ENCODE measurements at places on chromosomes 7 and 10.

GRCh38 chr10:28302012-28302637 lies 739 bp downstream of the MPP7 start:
- DNase-seq, result no peak

- DNase-seq, result no peak
Measured at GRCh38 chr7:123998921-123999320, 33.9 kb downstream of the TMEM229A start.

DNA sequence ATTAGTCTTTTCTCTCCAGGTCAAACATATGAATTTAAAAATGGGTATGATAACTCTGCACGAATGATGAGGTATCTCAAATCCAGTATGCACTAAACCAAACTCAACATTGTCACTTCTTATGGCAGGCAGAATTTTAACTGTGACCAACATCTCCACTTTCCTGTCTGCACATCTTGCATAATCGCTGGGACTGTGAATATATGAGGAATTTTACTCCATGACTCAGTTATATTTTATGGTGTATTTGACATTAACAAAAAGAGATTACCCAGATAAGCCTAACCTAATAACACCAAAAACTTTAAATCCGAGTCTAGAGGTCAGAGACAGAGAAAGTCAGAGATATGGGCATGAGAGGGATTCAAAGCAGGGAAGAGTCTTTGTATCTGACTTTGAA lies 454.5 kb upstream of the SEMA3D start:
- no peak for DNase-seq

GRCh38 chr7:146172112-146172511 lies 55.5 kb downstream of the CNTNAP2 start:
- no peak for DNase-seq

DNA sequence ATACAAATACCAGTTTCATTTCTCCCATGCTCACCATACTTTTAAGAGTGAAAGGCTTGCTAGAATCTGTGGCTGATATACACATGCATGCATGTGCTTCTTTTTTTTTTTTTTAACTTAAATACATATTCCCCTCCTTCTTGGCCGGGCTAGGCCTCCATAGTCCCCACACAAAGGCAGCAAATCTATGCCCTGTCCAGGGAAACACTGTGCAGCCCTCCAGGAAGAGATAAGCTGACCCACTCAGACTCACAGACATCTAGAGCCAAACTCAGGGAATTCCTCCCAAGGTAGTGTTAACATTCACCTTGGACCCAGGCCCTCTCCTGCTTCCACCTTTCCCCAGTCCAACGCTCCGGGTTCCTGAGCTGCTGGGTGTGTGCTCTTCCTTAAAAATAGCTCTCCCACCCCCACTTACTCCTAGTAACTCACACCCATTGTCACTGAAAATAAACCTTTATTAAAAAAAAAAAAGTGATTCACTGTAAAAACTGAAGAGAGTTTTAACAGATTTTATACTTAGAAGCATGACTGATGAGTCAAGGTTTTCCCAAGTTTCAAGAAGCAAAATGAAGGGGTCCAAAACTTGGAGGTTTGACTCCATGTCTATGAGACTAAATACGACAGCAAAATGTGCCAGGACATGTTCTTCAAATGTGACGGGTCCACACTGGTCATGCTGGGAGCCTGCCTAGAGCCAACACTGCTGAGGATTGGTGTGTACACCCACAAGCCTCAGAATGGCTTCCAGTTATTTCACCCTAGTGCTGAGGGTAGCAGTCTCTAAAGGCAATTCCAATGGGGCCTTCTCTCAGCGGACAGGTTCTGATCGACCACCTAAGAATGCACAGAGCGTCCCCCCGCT lies 159.5 kb downstream of the GLI3 start:
- DNase-seq, result no peak

DNA sequence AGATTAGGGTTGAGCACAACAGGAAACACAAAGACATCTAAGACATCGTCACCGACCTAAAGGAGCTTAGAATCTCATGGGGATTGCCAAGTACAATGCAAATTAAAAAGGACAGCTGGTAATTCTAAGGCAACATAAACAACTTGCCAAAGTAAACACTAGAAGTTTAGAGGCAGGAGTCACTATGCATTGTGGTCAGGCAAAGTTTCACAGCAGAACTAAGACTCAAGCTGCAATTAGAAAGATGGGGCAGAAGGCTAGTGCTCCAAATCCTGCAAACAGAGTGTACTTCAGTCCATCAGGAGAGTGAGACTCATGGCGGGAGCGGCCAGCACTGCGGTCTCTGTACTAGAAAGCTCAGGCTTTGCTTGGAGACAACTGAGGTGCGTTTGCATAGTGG lies 52.7 kb downstream of the HIPK2 start:
- DNase-seq, result no peak

DNA sequence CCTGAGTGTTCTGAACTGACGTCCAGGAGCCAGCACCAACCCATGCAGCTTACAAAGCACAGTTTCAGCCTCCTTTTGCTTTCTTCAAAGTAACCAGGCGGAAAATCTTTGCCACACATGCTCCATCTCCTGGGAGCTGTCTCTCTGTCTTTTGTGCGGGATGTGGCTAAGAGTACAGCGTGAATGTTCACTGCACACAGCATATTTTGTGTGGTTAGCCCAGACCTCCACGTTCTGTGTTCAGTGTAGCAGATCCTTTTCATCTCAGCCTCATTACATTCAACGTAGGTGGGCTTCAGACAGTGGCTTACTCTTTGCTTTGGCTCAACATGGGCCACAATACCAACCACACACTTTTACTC lies 200.8 kb downstream of the TNS3 start:
- no peak for DNase-seq
